ENCODE measurements at places on chromosomes 5 and 9.

GRCh38 chr9:97907632-97908031, 14.7 kb downstream of the TRMO start:
- no peak for DNase-seq

- DNase-seq = peak; percentile 38
These were observed 2.0 kb upstream of the ANP32B start for GRCh38 chr9:97980918-97981845.

GRCh38 chr5:59351076-59351794, 542.3 kb downstream of the PDE4D start:
- DNase-seq = no peak

DNA sequence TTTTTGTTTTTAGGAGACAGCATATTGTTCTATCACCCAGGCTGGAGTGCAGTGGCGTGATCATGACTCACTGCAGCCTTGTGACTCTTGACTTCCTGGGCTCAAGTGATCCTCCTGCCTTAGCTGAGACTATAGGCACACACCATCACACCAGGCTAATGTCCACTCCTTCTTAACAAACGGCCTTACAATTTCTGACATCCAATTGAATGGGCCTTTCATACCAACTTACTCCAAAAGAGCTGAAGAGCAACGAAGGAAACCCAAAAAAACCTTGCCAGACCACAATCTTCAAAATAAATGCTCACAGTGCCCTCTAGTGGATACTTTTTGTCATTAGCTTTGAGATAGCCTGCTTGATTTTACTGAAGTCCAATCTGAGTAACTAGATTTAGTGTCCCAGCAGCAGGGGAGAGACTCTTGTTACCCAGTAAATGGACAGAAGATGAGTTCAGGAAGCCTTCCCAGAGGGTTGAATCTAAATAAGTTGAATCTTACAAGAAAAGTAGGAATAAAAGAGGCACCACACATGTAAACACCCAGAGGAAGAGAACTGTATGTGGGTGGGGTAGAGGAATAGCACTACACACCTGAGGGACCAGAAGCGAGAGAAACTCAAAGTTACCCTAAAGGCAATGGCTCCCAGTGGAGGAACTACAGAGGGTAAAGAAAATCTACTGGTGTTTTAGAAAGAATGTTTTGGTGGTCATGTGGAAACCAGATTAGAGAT, 9.3 kb downstream of the ZNF622 start:
- DNase-seq = no peak

DNA sequence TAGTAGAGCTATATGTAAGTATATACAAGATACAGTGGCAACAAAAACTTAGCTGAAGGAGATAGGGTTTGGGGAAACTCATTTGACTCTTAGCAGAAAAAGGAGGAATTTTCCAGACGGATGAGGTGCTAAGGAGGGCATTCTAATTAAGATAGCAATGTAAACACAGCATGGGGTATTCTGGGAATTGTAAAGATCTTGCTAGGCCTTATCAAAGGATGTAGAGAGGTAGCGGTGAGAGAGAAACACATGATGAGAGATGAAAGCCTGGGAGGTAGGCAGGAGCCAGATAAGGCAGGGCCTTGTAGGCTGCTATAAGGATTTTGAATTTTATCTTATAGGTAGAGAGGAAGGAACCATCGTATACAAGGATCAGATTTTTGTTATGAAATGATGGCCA, 106.6 kb upstream of the KCNN2 start:
- DNase-seq = no peak

GRCh38 chr5:157558041-157558595, 17.5 kb downstream of the ADAM19 start:
- DNase-seq = no peak

DNA sequence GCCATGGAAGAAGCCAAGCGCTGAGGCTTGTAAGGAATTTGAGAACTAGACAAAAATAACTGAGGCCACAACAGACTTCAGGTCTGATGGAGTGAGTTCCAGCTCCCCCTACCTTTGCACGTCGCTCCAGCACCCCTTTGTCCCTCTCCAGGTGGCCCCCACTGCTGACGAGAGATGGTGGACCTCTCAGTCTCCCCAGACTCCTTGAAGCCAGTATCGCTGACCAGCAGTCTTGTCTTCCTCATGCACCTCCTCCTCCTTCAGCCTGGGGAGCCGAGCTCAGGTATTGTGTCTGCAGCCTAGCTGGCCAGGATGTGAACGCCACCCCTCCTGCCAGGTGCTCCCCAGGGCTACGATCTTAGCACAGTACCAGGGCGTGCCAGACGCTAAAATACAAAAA, 5.2 kb downstream of the BTNL9 start:
- DNase-seq = no peak

DNA sequence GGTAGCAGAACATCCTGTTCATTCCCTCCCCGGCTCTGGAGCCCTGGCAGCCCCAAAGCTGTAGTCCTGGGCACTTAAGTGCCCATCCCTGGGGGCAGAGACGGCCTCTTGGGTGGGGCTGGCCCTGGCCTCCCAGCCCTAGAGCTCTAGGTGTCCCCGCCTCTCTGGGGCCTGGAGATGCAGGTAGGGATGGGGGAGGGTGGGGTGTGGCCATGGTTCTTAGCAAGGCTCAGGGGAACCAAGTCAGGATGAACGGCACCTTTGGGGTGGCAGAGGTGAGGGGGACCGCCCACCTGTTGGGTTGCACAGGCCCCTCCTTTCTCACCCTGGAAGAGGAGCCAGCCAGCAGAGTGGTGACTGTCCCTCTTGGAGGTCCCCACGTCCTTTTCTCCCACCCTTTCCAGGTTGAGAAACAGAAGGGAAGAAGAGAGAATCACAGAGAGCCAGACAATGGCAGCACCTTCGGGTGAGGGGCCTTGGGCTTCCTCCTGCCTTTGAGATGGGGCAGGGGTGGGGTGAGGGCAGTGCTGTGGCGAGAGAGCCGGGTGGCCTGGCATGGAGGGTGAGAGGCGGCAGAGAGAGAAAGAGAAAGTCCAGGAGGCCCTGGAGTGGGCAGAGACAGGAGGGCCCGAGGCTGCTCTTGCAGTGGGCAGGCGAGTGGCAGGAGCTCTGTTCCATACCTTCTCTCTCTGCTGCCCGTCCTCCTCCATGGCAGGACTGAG, 2.3 kb downstream of the CRAT start:
- no peak for DNase-seq

DNA sequence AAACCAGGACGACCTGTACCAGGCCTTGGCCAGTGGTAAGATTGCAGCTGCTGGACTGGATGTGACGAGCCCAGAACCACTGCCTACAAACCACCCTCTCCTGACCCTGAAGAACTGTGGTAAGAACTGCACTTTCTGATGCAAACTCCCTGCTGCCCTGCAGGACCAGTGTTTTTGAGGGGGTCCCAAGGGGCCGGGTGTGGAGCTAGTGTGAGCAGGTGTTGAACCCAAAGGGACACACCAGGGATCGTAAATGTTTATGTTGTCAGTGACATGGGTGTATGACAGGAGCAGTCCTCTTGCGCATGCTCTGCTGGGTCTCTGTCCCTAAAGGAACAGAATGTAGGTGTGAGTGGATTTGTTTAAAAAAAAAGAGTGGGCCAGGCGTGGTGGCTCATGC, 9.5 kb downstream of the GRHPR start:
- DNase-seq = no peak

- peak; percentile 5 for DNase-seq
These were observed 12.6 kb upstream of the EXOC3 start for GRCh38 chr5:430214-430925.

DNA sequence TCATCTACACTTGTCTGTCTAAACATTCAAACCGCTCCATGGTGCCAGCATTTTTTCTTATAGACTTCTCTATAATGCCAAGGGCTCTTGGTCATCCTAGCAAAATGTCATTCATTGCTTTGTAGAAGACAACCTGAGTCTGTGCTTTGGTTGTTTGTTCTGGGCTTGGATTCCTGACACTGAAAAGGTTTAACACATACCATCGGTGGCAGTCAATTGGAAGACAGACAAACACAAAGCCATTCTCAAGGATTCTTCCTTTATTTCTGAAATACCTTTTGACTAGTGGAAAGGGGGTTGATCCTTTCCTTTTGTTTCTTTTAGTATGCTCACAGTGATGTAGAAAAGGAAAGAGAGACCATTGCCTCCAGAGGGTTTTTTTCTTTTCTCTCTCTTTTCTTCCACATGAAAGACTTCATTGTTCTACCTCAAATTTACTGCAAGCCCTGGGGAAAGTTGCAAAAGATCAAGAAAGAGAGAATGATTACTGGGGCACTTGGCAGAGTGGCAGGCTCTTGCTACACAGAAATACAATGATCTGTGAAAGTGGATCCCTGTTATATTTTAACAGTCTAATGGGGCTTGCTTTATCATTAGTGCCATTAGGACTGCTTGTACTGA, 66.4 kb upstream of the TMC1 start:
- DNase-seq = no peak

GRCh38 chr9:137705906-137706305, 87.1 kb downstream of the EHMT1 start:
- no peak for DNase-seq

DNA sequence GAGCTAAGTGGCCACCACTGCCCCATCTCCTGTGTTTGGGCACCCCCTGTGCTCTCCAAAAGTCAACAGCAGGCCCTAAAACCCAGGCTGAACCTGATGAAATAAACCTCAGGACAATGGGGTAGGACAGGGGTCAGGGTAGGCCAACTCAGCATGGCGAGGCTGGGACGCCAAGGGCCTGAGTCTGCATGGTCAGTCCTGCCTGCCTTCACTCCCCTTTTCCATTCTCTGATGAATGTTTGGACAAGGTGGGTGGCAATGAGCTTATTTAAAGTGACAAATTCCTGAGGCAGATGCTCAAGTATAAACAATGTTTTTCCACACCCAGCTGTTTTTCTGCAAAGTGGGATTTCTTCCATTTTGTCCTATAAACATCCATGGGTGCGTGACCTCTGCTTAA, 47.2 kb upstream of the CXCL14 start:
- DNase-seq = no peak

DNA sequence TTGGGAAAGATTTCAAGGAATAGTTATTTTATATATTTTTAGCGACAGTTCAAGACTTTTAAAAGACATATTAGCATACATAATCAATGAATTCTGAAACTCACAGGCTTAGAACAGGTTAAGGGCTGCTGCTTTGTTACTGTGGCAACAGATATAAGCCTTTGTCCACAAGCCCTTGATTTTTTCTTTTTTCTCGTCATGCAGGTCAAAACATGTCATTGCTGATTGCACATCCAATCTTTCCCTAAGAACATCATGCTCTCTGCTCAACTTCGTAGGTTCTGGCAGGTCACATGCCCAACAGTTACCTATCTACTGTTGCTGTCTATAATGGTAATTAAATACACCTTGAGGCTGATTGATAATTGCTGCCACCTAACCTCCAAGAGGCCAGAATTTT, 172.5 kb upstream of the PTPRD start:
- DNase-seq = no peak

- no peak for DNase-seq
These were observed 15.1 kb upstream of the PHF19 start for GRCh38 chr9:120891884-120892747.

DNA sequence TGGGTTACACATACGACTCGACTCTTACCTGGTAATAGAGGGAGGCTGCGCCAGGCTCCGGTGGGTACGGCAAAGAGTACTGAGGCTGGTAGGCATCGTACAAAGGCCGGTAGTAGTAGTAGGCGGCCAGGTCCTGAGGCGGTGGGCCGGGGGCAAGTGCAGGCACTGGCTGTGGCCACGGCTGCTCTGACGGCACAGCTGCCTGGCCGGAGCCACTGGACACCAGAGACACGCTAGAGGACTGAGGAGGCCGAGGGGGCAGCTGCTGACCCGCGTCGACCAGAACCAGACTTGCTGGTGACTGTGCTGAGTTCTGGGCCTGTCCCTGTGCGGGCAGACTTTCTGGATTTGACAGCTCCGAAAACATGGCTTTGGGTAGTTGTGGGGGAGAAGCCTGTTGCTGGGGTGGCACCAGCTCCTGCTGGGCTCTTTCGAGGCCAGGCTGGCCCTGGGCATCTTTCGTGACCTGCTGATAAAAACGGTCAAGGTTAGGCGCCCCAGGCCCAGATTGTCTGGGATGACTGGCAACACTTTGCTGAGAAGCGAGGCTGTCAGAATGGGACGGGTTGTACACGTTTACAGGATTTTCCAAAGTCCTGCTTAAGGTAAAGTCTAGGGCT, 8.7 kb downstream of the SEC16A start:
- DNase-seq = no peak

DNA sequence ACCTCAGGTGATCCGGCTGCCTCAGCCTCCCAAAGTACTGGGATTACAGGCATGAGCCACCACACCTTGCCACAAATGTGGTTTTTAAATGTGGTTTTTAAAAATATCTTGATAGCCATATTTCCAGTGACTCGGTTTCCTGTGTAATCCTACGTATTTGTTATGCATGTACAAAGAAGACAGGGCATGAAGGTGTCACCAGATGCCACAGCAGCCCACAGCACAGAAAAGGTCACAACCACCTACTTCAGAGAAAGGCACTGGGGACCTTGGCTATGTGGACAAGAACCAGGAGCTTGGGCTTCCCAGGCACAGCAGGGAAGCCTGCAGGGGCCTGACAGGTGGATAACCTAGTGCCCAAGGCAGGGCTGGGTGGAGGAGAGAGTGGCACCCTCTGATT, 38.0 kb downstream of the C9orf50 start:
- no peak for DNase-seq

- no peak for DNase-seq
These were observed 101.1 kb downstream of the TLE4 start for GRCh38 chr9:79672891-79673290.
